Hematopoietic multipotent progenitor cell treated with erythropoietin and hydrocortisone succinate and interleukin-3 and kit ligand, for 15 days (in vitro differentiated cells): ENCODE measurements at places on chromosomes 5 and 9.
A peak's percentile ranks its signal among the peaks of the same experiment; 100 is the strongest.

- no peak for DNase-seq
These were observed 77.8 kb upstream of the RAPGEF1 start for GRCh38 chr9:131817627-131818026.

GRCh38 chr5:173696216-173696615, 79.8 kb upstream of the BOD1 start:
- no peak for DNase-seq

- DNase-seq, result no peak
These were observed 9.7 kb upstream of the SMIM32 start for GRCh38 chr5:136202469-136203205.

- DNase-seq, result no peak
These were observed 101.9 kb downstream of the NFIB start for GRCh38 chr9:14212077-14212476.

GRCh38 chr5:2270467-2270866, 387.7 kb upstream of the IRX4 start:
- no peak for DNase-seq

DNA sequence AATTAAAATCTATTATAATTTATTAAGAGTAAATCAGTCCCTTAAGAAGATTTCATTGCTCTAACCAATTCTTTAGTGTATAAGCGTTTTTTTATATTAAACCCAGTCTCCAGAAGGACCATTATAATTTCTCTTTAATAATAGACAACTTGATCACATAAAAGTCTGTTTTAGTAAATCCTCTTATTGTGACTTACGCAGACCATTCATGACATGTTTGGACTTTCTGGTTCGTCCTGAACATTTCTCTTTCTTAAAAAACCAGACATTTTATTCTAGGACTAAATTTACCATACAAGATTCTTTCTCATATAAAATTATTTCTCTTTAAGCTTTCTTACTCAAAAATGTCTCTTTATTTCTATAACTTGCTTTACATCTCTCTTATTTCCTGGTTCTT, 196.2 kb upstream of the RAI14 start:
- no peak for DNase-seq

DNA sequence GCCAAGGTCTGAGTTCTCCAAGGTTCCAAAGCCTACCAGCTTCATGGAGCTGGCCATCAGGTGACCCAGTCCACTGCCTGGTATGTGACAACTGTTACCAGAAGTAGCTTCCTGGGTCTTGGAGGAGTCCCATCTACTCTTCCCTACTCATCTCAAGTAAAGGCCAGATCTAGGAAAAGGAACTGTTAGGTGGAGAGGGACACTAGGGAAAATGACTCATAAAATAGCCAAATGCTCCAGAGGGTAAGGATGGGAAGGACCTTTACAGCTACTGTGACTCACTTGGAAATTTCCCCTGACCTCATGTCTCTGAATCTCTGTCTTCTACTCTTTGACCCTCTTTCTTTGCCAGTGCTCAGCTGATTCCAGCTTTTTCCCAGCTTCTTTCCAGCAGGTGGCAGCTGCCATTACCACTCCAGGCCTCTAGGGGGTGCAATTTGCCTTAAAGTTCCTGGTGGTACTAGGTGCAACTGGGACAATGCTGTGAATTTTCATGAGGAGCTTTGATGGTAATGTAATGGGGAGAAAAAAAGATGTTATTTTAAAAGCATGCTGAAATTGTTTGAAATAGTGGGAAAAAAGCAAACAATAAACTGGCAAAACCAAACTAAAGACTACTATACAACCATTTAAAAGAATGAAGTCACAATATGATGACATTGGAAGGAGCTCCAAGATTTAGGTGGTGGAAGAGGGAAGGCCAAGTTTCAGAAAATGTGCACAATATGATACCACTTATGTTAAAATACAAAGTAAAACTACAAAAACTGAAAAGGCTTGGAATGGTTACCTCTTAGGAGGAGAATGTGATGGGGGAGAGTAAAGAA, 27.1 kb upstream of the MYORG start:
- DNase-seq, result peak; percentile 71

GRCh38 chr5:13478831-13479465, 465.5 kb downstream of the DNAH5 start:
- no peak for DNase-seq

- DNase-seq, result no peak
These were observed 225.5 kb upstream of the ZNF462 start for GRCh38 chr9:106637486-106637885.

- DNase-seq, result no peak
These were observed 110.5 kb downstream of the ADAMTS12 start for GRCh38 chr5:33781286-33781685.

- DNase-seq, result no peak
These were observed 7.3 kb upstream of the FOXE1 start for GRCh38 chr9:97845763-97846162.

DNA sequence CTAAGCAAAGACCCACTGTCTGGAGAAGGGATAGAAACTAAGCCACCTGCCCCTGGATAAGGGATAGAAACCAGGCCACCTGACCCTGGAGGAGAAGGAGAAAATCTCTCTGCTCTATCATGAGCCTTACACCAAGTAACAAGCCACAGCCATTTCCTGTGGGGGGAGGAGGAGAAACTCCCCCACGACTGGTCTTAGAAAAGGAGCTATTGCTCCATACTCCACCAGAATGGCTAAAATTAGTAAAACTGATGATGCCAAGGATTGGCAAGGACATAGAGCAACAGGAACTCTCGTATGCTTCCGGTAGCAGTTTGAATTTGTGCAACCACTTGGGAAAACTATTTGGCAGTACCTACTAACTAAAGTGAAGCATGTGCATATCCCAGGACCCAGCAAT, 70.8 kb downstream of the ACTL7B start:
- no peak for DNase-seq

- DNase-seq, result no peak
These were observed 429.5 kb downstream of the TLE1 start for GRCh38 chr9:81259896-81260295.

DNA sequence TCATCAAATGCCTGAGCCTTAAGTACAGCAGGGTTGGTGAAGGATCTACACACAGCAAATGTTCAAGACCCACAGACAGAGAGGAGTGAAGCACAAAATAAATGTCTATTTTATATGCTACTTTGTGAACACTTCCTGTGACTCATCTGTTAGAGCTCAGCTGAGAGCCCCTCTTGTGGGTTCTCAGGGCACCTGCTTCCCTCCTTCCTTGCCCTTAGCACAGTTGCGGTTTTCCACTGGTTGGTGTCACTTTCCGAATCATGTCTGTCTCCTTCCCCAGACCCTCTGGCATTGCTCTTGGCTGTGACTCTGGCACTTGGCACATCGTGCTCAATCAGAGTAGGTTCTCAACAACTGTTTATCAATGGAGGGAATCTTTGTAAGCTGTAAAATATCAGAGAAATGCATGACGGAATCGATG, 128.5 kb upstream of the STC2 start:
- no peak for DNase-seq

DNA sequence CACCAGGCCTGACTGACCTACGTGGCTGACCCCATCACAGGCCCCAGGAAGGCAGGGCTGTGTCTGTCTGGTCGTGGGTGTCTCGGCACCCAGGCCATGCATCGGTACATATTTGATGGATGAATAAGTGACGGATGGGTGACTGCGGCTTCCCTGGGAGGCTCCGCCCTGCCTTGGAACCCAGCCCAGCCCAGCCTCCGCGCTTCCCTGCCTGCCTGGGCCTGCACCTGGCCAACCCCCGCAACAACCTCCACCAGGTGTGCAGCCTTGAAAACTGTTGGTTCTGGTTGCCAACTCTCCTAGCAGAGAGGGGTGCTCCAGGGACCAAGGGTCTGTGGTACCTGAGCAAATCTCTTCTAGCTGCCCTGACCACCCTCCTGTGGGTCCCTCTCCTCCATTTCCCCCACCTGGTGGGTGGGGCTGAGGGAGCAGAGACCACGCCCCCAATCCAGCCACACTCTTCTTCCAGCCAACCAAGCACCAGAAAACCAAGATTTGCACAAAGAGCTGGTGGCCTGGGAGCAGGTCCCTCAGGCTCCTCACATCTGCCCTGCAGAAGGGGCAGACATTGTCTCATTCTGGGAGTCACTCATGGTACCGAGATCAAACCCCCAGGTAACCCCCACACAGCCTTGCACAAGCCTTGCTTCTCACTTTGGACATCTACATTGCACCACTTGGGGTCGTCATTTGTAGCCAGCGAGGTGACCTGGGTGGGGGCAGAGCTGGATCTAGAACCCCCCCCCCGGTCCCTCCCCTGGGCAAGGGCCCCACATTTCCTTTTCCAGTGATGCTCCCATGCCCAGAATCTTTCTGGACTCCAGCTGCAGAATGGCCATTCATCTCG, 100.6 kb upstream of the IER5L start:
- DNase-seq, result no peak

DNA sequence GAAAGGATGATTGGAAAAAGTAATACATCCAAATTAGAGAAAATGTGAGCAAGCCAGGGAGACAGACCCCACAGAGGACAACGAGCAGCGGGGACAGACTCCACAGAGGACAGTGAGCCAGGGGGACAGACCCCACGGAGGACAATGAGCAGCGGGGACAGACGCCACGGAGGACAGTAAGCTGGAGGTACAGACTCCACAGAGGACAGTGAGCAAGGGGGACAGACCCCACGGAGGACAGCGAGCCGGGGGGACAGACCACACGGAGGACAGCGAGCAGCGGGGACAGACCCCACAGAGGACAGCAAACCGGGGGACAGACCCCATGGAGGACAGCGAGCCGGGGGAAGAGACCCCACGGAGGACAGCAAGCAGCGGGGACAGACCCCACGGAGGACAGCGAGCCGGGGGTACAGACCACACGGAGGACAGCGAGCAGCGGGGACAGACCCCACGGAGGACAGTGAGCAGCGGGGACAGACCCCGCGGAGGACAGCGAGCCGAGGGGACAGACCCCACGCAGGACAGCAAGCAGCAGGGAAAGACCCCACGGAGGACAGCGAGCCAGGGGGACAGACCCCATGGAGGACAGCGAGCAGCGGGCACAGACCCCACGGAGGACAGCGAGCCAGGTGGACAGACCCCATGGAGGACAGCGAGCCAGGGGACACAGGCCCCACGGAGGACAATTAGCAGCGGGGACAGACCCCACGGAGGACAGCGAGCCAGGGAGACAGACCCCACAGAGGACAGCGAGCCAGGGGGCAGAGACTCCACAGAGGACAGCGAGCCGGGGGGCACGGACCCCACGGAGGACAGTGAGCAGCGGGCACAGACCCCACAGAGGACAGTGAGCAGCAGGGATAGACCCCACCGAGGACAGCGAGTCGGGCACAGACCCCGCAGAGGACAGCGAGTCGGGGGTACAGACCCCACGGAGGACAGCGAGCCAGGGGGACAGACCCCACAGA, 1.9 kb upstream of the ZDHHC11 start:
- DNase-seq, result no peak

DNA sequence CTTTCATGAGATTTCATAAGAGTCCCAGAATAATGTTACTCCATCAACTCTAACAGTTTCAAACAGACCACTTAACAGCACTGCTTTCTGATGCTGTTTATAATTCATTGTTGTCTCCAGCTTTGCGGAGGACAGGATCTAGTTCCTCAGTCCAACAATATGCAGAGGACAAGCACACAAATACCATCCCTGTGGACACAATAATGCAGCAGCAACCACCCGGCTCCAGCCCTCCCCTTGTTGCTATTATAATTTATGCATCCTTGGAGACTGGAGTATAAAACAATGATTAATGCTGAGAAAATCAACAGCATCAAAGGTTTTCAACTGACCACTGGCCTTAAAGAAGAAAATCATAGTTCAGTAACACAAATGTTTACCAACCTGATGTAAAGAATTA, 108.3 kb downstream of the DENND1A start:
- DNase-seq, result no peak

DNA sequence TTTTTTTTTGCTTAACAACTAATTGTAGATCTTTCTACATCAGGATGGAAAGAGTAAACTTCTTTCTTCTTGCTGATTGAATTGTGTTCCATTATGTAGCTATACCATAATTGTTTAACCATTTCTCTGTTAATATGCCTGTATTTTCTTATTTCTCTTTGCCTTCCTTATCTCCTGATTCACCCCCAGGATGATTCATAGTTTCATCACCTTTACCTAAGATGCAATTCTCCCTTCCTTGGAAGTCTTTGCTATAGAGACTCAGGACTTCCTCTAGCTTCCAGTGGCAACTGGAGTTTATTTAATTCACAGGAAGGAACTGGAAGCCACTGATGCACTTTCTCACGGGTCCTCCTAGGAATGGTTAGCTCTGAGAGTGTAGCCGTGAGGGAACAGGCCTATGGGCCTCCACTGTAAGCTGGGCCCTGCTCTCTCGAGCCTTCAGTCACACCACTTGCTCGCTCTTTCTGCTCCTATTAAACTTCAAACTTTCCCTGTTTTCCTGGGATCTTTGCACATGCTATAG, 83.1 kb downstream of the FGF1 start:
- no peak for DNase-seq

- no peak for DNase-seq
These were observed 181.3 kb downstream of the ESM1 start for GRCh38 chr5:54804086-54804485.

DNA sequence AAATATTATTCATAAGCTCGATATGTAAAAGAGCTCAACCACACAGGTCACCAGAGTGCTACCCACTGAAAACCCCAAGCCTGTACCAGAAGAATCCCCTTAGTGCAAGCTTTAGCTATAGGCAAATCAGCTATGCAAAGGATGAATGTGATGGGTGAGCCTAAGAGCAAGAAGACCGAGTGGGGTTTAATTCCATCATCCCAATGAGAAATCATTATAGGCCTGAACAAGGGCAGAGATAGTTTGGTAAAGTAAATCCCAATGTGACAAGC, 21.8 kb downstream of the ELOVL7 start:
- DNase-seq, result no peak

DNA sequence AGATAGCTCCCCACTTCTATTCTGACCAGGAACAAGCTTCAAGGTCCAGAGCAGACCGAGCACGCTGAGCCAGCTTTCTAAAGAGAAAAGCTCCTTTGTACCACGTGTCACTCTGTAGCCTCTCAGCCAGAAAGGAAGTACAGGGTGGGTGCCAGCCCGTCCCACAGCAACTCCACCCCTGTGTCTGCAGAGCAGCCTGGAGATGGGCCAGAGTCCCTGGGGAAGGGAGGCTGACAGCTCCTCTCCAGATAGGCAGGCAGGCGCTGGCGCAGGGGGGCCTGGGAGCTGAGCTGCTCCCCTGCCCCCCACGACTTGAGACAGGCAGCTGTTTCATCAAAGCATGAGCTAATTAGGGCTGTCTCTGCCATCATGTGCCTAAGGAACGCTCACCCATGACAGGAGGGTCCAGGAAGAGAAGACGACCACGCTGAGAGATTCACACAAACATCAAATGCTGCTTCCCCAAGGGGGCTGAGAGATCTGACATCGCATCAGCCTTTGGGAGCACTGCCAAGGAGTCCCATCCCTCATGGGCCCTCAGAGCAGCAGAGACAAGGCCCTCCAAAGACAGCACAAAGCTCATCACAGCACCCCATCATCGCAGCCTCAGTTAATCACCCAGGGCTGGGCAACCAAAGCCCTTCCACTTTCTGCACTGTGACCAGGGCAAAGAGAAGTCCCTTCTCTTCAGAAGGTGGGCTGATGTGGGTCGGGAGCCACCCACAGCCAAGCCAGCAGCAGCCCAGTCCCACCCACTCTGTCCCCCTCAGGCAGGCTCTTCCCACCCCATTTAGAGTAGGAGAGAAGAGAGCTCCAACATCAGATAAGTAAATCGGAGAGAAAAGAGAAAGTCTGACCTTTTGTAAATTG, 78.5 kb upstream of the LRRTM2 start:
- DNase-seq, result peak; percentile 64

- peak; percentile 44 for DNase-seq
These were observed 586 bp downstream of the HMGXB3 start for GRCh38 chr5:150000990-150001659.
